D721Med (cell line): ENCODE measurements at places on chromosomes 7 and 10.

DNA sequence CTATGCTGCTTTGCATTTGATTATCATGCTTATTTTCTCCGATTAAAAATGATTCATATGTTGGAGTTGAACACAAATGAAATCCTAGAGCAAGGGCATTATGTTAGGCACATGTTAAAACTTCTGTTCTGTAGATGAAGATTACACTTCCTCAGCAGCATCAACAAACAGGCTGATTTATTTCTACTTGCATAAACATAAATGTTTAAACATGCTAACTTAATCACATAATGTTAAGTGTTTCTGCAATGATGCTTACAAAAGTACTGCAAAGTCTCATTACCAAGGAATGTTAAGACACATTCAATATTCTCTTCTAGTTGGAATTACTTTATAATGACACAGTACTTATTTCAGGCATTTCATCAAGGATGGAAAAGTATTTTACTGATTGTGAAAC is 770.8 kb downstream of the ANKRD7 start:
- DNase-seq: no peak

- DNase-seq: no peak
Observed at GRCh38 chr7:121271916-121272315, 56.9 kb upstream of the WNT16 start.

DNA sequence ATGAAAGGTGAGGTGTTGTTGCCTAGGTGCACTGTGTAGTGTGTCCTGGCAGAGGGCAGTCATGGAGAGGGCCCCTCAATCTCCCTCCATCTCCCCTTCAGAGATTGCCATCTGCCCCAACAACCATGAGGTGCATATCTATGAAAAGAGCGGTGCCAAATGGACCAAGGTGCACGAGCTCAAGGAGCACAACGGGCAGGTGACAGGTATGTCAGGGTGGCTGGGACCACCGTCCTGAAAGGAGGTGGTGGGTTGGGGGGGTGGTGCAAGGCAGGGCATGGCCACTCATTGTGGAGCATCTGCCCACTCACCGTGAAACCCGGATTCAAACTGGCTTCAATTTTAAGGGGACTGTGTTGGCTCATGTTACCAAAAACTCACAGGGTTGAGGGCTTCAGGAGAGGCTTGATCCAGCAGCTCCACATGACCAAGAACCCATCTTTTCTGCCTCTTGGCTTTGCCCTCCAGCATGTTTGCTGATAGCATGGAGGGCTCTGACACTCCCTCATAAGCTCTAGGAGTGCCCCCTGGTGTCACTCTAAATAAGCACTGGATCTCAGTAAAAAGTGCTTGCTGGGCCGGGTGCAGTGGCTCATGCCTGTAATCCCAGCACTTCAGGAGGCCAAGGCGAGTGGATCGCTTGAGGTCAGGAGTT is 12.2 kb downstream of the ARPC1B start:
- no peak for DNase-seq

DNA sequence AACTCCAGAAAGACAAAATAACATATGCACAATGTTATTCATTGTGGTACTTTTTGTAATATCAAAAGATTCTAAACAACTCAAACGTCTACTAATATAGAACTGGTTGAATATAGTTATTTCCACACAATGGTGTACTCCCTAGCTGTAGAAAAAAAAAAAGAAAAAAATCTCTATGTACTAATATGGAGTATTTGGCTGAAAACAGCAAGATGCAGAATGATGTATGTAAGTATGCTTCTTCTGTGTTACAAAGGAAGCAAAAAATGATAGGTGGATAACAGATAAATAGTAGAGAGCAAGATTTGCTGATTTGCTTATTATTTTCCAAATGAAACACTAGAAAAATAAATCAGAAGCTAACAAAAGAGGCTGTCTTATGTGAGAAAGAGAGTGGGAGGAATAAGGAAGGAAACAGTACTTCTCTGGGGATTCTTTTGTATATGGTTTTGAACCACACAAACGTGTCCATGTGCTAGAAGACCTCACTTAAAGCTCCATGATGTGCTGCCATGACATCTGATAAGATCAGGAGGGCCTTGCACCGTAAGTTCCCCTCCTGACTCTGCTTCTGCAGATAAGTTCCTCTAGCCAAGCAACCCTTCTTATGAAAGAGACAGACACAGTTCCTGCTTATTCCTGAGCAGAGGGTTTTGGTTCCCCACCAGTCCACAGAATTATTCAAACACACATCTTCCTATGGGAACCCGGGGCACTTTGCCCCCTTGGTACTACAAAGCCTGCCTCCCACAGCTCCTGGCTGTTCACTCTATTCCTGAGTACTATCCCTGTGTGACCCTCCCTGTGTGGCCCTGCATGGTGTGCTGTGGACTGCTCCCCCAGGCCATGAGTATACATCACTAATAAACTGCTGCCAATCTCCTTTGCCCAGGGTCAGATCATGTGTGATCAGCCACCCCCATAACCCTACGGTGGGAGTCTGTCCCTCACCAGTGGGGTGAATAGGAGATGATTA is 159.1 kb downstream of the CCDC71L start:
- DNase-seq: no peak

- no peak for DNase-seq
Observed at GRCh38 chr10:112904000-112904399, 46.0 kb upstream of the TCF7L2 start.

DNA sequence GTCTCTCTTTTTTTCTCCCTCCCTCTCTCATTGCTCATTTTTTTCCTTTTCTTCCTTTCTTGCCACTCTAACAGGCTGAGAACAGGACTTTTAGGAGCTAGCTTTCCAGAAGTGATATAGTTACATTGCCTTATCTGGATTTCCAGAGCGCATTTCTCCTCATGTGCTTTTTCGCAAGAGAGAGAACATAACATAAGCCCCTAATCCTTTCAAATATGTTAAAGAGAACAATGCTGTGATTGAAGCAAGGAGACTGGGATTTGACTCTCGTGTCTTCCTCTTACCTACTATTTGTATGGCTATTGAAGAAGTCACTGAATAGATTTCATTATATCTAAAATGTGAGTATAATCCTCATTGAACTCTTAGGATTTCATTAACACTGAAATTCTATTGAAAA is 101.2 kb upstream of the PRPS1L1 start:
- DNase-seq: no peak

DNA sequence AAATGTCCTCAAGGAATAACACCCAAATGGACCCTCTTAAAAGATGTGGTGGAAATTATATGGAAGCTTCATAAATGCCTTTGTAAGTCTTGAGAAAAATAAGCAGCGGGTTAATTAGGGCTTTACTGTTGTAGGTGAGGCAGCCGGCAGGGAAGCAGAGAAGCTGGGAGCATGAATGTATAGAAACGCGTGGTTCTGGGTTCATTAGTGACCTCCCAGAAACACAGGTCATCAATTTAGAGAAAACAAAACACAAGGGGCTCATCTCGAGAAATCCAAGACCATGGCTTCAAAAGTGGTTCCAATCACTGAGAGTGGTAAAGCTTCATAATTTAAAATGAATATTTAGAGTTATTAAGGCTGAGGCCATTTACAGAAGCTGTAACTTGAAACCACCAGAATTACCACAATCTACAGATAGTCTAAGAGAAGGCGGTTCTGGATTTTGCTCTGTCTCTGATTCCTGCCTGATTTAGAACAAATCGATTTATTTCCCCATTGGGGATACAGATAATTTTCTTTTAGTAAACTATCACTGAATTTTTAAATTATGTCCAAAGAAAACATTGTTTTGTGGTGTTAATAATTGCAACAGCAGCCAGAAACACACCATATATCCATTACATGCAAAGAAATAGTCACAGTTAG is 20.7 kb downstream of the GARIN1A start:
- DNase-seq: no peak

- DNase-seq: no peak
Observed at GRCh38 chr10:14574291-14574690, 200.4 kb downstream of the FAM107B start.

- DNase-seq: no peak
Observed at GRCh38 chr10:34613491-34613890, 201.6 kb downstream of the PARD3 start.

- DNase-seq: no peak
Observed at GRCh38 chr10:3067118-3067858, at the start of gene PFKP. Gene PFKP, plus strand, starts transcription at chr10:3067548. Its CDS starts 48 bp downstream, at chr10:3067596.

GRCh38 chr7:69192134-69192533 is 406.1 kb upstream of the AUTS2 start:
- no peak for DNase-seq

- DNase-seq: no peak
Observed at GRCh38 chr7:101993311-101993710, 175.9 kb downstream of the CUX1 start.

DNA sequence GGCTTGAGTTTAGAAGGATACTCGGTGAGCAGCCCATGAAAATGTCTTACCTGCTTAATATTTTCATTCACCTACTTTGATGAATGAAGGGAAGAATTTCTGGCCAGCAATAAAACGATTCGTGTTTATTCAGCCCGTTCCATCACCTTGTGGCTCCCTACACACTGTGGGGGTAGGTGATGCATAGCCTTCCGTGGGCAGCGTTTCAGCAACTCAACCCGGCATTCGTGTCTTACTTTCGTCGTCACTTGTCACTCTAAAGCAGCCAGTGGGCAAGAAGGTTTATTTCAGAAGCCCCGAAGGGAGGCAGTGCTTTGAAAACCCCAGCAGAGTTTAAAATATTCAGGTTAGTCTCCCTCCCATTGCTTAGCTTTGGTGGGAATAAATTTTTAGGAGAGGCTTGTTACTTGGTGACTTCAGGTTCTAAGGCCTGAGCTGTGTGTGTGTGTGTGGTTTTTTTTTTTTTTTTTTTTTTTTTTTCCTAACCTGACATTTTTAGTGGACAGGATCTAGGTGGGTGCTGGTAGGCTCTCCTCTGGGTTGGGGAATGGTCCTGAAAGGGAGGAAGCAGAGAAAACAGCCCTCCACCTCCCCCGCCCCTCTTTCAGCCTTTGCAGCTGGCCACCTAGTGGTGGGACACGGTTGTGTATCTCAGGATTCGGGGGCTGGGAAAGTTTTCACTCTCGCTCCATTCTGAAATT is 1.8 kb downstream of the GRK5 start:
- no peak for DNase-seq

DNA sequence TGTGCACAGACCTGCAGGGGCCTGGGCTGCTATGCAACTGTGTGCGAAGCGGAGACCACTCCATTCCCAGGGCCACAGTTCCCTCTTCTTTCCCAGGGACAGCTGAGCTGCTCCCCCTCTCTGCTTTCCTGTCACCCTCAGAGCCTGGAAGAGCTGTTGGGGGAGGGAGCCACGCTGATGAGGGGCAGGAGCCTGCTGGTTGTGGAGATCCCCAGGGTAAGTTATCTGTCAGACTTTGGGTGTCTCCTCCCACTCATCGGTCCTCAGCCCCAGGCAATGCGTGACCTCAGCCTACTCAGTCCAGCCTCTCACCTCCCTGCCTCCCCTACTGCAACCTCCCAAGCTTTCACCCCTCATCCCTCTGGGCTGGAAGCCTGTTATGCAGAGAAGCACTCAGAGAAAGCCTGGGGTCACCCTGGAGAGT is 53.5 kb downstream of the ZNF467 start:
- no peak for DNase-seq

DNA sequence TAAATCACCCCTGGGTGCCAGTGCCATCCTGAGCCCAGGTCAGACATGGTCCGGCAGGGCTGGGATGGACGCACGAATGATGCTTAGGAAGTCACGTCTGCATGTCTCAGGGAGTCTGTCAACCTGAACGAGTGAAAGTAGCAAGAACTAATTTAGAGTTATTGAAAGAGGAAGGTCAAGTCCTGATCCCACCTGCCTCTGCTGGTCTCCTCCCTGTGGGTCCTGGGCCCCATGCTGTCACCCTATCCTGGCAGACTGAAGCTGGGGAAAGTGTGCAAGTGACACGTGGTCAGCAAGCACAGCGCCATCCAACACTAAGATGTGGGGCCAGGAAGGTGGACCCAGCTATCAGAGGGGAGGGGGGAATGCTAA is 26.1 kb upstream of the GRID1 start:
- no peak for DNase-seq

DNA sequence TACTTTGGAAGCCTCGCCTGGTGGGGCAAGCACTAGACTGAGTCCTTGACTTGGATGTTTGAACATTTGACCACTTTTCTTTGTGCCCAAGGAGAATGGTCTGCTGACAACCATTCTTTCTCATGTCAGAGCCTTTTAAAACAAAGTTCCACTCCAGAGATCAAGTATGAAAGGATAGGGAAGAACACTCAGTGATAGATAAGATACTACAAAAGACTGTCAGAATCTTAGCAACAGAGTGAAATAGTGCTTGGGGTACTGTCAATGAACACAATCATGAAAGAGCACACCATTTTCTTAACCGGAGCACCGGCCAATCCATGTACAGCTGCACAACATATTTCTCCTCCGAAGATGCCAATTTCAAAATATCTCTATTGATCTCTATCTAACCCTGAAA is 82.8 kb upstream of the ADO start:
- no peak for DNase-seq

DNA sequence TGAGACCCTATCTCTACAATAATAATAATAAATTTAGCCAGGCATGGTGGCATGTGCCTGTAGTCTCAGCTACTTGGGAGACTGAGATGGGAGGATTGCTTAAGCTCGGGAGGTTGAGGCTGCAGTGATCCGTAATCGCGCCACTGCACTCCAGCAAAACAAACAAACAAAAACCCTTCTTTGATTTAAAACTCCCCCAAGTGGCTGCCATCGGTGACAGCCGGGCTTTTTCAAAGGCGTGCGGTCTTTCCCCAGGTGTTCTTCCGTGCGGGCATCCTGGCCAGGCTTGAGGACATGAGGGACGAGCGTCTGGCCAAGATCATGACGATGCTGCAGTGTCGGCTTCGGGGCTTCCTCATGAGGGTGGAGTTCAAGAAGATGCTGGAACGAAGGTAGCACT is 1.9 kb upstream of the MYH16 start:
- DNase-seq: no peak

GRCh38 chr10:26983156-26983555 is 117.1 kb downstream of the ANKRD26 start:
- no peak for DNase-seq

GRCh38 chr10:6232846-6233724 is 30.4 kb downstream of the PFKFB3 start:
- DNase-seq: no peak

DNA sequence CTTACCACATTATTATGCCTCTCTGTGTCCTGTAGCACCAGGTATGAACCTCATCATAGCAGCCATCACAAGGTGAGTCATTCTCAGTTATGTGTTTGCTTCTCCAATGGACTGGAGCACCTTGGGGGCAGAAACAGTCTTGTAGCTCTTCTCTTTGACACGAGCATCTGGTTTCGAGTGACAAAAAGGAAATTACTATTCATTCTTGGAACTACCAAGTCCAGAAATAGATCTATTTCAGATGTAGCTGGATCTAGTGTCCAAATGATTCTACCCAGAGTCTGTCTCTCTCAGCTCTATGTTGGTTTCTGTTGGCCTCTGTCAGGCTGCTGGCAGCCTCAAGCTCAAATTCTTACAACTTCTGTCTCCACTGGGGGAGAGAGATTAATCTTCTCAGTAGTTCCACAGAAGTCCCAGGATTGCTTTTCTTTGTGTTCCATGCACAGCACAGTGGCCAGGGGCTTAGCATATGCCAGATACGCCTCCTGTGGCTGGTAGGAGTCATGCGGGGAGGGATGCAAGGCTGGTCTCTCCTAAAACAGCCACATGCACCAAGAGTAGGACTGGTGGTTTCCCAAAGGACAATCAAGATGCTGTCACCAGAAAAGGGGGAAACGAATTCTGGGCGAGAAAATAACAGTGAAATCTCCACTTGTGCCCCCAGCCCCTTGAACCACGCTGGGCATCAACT is 37.2 kb upstream of the PAPSS2 start:
- DNase-seq: no peak
